Suppressor macrophage treated with lipopolysaccharide for 1 hour (primary cell): ENCODE measurements at places on chromosomes 6 and 20.

- DNase-seq, result no peak
These were observed 272.5 kb downstream of the DHX35 start for GRCh38 chr20:39234520-39235095.

DNA sequence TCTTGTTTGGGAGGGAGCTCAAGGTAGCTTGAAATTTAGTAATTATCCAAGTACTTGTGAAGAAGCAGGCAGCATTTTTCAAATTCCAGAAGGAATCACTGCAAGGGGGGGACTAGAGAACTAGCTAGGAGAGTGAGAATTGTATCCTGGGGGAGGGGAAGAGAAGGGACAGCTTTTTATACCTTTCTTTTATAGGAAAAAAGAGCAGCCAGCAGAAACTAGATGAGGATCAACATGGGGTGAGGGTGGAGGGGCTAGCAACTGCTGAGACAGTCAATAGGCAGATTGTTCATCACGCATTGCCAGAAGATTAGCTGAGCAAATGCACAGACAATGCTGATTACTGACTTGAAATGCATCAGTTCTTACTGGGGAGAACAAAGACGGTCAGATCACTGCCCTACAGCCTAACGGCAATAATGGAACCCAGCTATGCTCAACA lies 514.3 kb upstream of the CITED2 start:
- DNase-seq, result no peak

- no peak for DNase-seq
These were observed 560.7 kb upstream of the NOX3 start for GRCh38 chr6:156016186-156016976.

DNA sequence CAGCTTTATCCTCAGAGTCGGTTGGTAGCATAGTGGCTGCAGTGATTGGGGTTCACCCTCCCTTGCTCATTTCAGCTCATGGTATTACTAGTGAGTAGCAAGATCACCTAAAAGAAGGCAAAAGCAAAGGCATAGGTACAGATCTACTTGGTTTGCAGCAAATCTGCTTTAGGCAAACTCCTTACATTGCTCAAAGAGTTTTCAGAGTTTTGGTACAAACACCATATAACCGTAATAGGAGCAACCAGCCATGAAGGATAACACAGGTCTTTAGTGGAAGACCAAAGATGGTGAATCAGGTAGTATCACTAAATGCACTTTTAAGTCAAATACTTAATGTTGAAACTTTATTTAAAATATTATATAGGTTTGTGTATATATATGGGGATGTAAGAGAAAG lies 172.9 kb downstream of the ARID1B start:
- no peak for DNase-seq

- DNase-seq, result peak; percentile 87
These were observed 1.9 kb upstream of the AP5S1 start for GRCh38 chr20:3818155-3819151.

GRCh38 chr6:128617285-128617684 lies 96.9 kb upstream of the PTPRK start:
- DNase-seq, result no peak

GRCh38 chr6:34484899-34485298 lies 19.0 kb downstream of the PACSIN1 start:
- DNase-seq, result no peak

GRCh38 chr6:5552243-5552642 lies 290.9 kb downstream of the FARS2 start:
- DNase-seq, result no peak

DNA sequence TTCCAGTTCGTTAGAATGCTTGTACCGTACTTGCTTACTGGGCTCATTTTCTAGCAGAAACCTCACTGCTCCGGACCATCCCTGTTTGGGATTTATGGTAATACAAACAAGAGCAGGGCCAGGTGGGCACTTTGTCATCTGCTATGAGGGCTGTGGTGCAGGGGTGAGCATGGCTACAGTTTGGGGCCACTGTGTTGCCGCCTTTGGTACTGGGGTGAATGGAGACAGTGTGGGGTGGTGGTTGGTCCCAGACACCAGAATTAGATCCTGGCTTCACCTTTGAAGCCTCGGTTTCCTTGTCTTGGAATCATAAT lies 95.0 kb downstream of the TOX2 start:
- DNase-seq, result no peak
